ENCODE measurements at places on chromosomes 2 and 18.

DNA sequence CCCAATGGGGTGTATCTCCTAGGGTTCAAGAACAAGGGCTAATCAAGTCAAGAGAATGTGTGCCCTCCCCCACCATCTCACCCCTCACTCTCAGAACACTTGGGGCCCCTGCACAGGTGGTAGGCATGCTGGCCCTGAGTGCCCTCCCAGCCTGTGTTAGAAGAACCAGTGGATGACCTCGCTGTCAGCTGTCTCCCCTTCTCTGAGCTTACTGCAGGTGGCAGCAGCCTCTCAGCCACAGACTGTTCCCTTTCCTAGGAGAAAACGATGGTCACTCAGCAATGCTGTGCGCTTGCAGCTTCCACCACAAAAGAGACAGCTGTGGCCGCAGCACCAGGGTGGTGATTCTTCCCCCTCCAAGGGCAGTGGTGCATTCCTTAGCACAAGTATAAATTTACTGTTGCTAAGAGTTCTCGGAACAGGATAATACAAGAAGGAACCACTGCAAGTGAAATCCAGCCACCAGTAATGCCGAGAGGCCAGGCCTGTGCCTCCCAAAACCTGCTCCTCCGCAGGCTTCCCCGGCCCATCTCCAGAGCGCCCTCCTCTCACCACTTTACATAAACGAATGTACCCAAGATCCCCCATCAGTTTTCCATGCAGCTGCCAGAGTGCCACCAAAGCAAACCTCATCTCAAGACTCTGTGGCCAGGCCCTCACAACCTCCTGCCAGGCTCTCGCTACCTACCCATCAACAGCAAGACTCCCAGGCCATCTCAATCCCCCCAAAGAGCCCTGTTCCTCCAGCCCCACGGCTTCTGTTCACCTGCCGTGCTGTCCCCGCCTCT, 935 bp upstream of the RAMP1 start:
- DNase-seq = peak; percentile 48

- DNase-seq = no peak
These were observed 41.2 kb upstream of the RAB27B start for GRCh38 chr18:54787121-54787520.

- no peak for DNase-seq
These were observed 59.2 kb downstream of the ACVR2A start for GRCh38 chr2:147904051-147904450.

- no peak for DNase-seq
These were observed 6.2 kb downstream of the ZBTB7C start for GRCh38 chr18:48402953-48403352.

DNA sequence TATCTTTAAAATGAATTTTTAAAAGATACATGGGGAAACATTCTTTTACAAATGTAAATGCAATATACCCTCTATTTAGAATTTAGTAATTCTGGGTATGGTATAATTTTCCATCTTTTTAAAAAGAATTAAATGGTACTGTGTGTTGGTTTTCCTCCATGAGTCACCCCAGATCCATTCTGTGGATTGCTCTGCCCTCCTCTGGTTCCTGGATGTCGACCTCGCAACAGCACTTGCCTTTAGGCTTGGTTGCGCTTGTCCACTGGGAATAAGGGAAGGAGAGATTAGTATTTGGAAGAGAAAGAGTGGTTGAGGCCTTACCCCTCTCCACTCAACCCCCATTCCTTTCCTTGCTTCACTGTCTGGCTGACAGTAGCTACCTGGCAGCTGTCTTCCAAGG, 90.4 kb downstream of the FTCDNL1 start:
- DNase-seq = no peak

GRCh38 chr2:144730711-144731110, 210.8 kb upstream of the ZEB2 start:
- no peak for DNase-seq

- no peak for DNase-seq
These were observed 53.1 kb downstream of the VIL1 start for GRCh38 chr2:218471982-218472381.

GRCh38 chr18:9876867-9877654, 8.7 kb upstream of the TXNDC2 start:
- DNase-seq = no peak

GRCh38 chr2:233131936-233132720, 72.0 kb downstream of the INPP5D start:
- no peak for DNase-seq

- DNase-seq = no peak
These were observed 20.0 kb downstream of the TRIP12 start for GRCh38 chr2:229901819-229902218.

DNA sequence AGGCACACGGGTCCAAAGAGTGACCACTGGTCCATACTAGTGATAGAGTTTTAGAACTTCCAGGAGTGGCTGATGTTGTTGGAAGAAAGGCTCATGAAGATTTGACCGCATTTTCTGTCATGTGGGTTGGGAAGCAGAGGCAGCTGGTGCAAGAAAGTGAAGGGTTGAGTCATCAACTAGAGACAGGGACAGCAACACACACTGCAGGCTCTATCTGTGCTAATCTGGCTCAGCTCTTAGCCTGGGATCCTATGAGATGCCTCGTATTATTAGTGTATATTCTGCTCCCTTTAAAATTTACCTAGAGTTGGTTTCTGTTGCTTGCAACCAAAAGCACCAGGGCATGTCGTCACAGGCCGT, 2.5 kb upstream of the SH3RF3 start:
- DNase-seq = no peak

- no peak for DNase-seq
These were observed 77.6 kb upstream of the MC2R start for GRCh38 chr18:13992826-13993540.

DNA sequence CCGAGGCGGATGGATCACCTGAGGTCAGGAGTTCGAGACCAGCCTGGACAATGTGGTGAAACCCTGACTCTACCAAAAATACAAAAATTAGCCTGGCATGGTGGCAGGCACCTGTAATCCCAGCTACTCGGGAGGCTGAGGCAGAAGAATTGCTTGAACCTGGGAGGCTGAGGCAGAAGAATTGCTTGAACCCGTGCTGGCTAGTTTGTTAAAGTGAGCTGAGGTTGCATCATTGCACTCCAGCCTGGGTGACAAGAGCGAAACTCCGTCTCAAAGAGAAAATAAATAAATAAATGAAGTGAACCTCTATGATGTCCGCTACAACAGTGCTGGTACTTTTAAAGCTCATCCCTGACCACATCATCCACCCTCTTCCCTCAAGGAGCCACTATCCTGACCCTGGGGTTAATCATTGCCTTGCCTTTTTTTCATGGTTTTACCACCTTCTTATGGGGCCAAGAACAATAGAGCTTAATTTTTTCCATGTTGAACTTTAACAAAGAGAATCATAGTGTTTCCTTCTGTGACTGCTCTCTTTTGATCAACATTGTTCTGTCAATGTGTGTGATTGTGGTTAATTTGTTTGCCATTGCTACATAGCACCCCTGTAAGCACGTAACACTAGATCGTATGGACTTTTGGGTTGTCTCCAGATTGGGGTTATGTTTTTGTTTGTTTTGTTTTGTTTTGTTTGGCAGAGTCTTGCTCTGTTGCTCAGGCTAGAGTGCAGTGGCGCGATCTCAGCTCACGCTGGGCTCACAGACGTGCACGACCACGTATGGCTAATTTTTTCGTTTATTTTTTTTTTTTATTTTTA, 17.1 kb upstream of the ATRAID start:
- no peak for DNase-seq

GRCh38 chr2:227347117-227347516, 22.1 kb downstream of the MFF start:
- no peak for DNase-seq

DNA sequence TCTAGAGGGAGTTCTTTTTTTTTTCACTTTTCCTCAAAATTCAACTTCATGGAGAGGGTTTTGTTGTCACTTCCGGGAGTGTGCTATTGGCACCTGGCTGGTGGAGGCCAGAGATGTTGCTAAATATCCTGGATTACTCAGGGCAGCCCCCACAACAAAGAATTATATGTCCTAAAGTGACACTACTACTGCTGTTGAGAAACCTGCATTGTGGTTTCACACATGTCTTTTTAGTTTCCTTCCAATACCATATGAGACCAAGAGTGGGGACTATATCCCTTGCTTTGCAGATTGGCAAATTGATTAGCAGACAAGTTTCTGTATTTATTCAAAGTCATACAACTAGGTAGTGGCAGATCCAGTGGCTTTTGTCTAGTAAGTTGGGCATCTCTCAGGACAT, 826.8 kb downstream of the TRIB2 start:
- no peak for DNase-seq

DNA sequence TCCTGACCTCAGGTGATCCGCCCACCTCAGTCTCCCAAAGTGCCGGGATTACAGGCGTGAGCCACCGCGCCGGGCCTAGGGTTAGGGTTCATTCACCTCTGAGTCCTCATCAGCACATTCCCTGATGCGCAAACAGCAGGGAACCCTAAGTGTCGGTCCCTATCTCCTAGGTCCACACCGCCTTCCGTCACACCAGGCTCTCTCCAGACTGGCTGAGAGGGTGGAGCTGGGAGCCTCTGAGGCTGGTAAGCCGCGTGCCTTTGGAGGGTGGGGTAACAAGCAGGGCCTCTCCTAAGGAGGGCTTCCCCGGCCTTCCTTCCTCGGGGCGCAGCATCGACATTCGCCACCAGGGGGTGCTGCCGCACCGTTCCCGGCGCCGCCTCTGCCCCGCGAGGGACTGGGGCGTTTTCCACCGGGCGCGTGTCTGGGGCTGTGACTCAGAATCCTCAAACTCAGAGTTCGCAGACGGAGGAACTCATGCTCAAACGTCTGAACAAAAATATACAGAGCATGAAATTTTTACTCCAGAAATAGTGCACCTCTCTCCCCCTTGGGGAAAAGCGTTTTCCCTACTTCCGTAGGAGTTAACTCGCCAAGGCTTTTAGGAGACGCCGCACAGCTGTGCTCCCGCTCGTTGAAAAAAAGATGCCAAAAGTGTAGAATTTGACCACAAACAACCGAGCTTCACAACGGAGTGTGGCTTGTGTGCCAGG, 63.9 kb upstream of the ASAP2 start:
- peak; percentile 83 for DNase-seq

- DNase-seq = no peak
These were observed 1064.6 kb upstream of the CHAC2 start for GRCh38 chr2:52703004-52703403.

DNA sequence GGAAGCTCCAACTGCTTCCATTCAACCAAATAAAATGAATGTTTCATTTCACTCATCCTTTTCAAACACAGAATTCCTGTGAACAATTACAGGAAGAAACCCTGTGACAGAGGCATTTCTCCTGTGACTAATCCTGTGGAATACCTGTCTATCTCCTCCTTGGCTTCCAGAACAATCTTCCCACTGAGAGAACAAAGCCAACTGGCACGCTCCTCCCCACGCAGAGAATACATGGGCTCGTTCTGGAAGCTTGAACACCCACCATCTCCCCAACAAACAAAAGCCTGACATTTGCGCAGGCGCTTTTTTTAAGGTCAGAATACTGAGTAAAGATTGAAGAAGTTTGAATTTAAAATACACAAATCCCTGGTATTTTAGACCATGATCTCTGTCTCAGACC, 104.7 kb upstream of the SLC66A3 start:
- DNase-seq = no peak

- no peak for DNase-seq
These were observed 15.6 kb downstream of the BAZ2B start for GRCh38 chr2:159600752-159601151.

DNA sequence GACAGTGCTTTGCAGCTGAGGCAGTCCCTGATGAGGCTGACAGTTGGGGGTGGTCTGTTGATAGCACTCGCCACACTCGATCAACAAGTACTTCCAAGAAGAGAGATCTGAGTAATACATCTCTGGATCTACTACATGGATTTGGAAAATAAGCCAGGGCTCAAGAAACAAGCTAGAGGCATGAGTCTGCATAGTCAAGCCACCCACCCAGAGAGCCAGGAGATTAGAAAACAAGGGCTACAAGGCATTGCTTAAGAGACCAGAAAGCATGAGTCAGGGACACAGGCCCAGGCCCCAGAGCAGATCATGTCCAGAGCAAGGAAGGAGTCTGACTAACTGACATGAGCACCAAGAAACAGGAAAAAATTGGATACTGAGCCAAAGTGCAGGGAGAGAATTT, 196.9 kb upstream of the CWC22 start:
- DNase-seq = no peak

- no peak for DNase-seq
These were observed 10.5 kb downstream of the CTLA4 start for GRCh38 chr2:203878063-203878462.

DNA sequence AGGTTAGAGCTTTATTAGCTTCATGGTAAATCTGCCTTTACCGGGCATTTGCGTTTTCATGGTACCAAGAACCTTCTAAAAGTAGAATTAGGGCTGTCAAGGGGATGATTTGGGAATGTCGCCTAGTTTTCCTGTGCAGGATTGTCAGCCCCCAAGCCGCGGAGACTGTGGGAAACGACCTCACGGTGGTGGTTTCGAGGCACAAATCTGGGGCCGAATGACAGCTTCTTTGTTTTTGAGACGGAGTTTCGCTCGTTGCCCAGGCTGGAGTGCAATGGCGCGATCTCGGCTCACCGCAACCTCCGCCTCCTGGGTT, 615 bp upstream of the USP39 start:
- no peak for DNase-seq

DNA sequence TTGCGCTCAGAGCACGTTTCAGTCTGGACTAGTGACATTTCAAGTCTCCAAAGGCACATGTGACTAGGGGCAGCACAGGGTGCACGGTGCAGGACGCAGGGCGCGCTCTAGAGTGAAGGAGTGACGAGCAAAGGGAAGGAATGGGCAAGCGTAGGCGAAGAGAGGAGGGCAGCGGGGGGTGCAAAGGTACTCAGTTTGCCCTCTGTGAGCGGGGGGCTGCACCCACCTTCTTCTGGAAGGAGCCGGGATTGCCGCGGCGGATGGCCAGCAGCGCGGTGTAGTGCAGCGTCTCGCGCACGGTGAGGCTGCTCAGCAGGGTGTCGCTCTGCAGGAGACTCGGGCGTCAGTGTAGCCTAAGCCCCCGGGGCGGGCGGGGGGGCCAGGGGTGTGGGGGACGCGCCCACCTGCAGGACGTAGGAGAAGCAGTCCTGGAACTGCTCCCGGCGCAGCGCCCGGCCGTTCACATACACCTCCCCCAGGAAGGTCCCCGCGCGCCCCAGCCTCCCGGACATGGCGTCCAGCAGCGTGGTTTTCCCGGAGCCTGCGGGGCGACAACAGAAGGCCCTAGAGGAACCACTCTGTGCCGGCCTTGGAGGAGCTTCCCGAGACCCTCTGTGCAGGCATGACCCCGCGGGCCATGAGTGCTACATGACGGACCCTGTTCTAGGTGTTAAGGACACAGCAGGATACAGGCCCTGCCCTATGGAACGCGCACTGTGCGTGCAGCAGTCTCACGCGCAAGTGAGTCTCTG, 6.9 kb downstream of the ABCG5 start:
- DNase-seq = no peak

DNA sequence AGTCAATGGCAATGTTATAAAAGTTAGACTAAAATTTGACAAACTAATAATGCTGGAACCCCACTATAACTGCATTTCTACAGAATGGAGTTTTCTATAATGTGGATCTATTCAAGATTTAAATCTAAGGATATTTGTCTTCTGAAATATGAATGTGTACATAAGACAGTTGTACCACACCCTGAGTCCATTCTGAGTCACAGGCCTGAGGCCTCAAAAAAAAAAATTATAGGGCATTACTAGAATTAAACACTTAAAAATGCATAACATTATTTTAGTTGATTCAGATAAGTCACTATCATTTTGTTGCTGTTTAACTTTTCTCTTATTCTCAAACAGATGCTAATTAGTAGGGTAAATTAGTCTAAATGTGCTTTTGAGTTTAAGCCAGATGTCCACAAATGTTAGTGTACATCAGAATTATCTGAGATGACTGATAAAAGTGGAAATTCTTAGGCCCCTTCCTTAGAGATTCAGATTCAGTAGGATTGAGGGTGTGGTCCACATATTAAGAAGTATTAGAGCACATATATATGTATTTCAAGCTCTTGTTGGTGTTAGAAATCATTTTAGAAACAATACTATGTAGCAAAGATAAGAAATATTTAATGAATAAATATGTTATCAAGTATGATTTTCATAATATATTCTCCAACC, 42.4 kb upstream of the COL5A2 start:
- DNase-seq = no peak
